SHP77 (cell line): ENCODE measurements at places on chromosomes 6 and 20.

DNA sequence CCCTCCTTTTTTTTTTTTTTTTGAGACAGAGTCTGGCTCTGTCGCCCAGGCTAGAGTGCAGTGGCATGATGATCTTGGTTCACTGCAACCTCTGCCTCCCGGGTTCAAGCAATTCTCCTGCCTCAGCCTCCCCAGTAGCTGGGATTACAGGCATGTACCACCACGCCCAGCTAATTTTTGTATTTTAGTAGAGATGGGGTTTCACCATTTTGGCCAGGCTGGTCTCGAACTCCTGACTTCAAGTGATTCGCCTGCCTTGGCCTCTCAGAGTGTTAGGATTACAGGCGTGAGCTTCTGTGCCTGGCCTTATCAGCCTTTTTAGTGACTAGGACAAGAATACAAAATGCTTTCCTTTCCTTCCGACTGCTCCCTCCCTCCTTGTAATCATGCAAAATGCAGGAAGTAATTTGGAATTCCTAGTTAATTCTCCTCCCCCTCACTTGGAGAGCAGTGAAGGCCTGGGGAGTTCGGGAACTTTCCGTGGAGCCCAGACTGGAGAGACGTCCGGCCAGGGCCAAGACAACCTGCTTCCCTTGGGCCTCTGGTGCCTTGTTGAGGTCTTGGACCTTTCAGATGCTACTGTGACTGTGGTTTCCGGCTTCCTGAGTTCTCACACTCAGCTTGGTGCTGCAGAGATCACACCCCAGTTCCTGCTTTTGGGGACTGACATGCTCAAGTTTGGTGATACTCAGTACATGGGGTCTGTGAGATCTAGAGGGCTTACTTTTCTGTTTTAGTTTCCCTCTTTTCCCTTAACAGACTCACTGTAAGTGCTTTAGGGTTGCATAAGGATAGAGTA, 3.9 kb upstream of the PHF20 start:
- DNase-seq, result no peak

GRCh38 chr20:54517241-54517975, 42.0 kb downstream of the DOK5 start:
- DNase-seq, result no peak

- DNase-seq, result no peak
Measured at GRCh38 chr20:8209061-8209460, 77.0 kb downstream of the PLCB1 start.

- no peak for DNase-seq
Measured at GRCh38 chr6:34233867-34234266, 2.8 kb upstream of the HMGA1 start.

DNA sequence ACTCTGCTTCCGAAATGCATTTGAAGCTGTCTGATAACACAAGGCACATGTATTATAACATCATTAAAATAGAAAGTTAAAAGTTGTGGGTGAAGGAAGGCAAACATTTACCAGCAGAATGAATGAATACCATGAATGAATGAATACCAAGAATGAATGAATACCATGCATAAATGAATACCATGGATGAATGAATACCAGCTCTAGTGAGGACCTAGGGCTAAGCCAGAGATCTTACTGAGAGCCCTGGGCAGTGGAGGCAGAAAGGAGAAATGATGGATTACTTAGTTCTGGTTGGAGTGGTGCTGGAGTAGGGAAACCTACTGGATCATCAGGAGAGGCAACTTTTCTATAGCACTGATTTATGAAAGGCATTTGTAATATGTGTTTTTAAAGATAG, 998.0 kb downstream of the KIF16B start:
- DNase-seq, result no peak

DNA sequence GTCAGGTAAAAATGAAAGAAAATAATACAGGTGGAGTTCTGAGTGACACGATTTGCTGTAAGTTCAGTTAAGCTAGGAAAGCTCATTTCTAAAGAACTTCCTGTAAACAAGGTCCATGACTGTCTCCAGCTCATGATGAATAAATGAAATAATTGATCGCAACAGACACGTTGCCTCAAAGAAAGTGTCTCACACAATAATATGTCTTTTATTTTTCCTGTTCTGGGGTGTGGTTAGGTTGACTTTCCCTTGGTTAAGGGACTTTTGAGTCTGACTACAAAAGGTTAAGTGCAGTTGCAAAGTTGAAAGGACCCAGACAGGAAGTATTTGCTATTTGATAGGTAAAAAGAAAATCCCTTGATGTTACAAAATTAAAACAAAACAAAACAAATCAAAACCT, 304.2 kb upstream of the PRDM1 start:
- DNase-seq, result no peak

DNA sequence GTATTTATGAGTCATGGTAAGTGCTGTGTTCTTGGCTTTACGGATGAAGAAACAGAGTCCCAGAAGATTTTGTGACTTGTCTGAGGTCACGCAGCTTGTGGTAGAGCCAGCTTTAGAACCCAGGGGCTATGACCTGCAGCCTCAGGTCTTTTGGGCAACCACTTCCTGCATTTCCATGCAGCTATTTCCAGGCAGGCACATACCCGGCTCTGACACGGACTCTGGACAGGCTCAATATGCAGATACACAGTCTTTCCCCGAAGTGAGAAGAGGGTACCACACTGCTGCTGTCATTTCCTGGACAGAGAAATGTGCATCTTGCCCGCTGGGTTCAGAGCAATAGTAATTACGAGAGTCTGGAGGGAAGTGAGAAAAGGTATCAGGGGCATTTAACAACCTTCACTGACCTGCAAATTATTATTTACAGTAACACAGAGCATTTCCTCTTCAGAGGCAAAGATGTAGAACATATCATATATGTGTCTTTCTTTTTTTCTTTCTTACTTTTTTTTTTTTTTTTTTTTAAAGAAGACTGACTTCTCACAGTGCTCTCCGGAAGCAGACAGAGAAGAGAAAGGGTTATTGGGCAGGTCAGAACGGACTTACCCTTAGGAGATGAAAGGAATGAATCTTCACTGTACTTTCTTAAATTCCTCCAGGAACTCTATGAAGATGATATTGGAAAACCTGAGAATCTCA, 185.1 kb downstream of the CLIC5 start:
- DNase-seq, result no peak

DNA sequence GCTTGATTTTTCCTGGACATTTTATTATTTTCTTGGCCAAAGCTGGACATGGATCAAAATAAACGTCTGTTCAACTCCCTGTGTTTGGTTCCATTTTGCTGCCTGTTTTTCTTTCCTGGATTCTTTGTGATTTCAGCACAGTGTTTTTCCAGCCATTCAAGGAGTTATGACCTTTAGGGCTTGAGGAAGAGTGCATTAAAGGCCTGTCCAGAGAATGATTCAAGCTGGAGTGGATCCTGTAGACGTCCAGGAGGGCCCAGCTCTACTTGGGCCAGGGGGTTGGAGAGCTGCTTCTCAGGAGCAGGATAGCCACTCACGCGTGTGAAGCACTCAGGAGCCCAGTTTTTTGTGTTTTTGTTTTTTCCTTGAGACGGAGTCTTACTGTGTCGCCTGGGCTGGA, 56.5 kb upstream of the IER3 start:
- DNase-seq, result no peak

DNA sequence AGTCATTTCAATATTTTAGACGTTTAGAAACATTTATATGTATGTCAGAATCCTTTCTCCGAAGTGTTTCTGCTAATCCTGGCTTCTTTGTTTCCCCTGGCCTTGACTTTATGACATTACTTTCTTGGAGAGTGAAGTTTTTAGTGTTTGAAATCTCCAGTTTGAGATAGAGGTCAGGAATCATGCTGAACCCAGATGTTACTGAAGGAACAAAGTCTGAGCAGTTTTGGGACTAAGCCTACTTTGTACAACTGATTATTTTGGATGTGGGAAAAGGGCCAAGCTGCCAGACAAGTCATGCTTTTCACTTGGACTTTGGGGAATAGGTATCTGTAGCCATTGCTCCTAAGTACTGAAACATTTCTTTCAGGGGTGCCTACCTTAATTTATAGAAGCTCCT, 2.3 kb downstream of the RNF144B start:
- no peak for DNase-seq

- DNase-seq, result no peak
Measured at GRCh38 chr6:38364127-38364526, 275.6 kb downstream of the BTBD9 start.

- DNase-seq, result no peak
Measured at GRCh38 chr6:138450445-138450844, 46.4 kb downstream of the HEBP2 start.

DNA sequence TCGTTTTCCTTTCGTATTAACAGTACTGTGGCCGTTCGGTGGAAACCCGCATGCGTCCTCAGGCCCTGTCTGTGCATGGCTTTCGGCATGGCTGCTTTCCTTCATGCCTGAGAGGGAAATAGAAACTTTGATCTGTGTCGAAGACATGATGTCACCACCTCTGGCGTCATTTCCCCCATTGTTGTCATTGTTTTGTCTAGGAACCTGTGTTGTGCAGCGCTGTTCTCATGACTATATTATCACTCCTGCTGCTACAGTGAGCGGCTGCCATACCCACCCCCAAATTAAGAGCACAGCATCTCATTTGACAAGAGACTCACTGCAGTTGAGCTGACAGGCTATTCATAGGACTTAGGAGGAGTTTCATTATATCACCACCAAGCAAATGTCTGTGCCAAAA, 172.3 kb downstream of the TMEM242 start:
- DNase-seq, result no peak

DNA sequence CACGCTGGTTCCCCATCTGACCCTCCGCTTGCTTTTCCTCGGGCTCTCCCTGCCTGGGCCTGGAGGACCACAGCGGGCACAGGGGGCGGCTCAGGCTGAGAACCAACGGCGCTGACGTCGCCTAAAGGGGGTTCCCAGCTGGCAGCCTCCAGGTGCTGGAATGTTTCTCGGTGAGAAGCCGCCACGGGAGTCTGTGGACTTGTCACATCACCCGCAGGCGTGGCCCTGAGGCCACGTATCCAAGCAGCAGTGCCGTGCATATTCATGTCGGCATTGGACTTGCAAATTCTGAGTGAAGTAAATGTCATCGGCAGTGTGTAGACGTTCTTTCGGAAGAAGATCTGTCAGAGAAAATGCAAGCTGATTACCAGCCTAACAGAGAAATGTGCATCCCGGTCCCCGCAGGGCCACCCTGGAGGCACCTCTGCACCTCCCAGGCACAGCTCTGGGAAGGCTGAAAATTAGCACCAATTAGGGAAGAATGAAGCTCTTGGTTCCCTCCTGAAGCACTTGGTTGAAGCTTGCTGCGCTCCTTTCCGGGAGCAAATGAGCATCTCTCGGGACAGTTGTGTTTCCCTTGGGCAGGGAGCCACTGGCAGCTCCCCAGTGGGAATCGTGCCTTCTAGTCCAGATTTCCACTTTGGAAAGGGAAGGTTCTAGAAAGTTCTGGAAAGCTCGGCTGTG, 24.3 kb downstream of the NTSR1 start:
- DNase-seq, result no peak

GRCh38 chr6:134949927-134950326, at the start of gene ALDH8A1:
ALDH8A1 (minus strand) TSS chr6:134950101; CDS start chr6:134950053, 48 bp downstream.
- no peak for DNase-seq

DNA sequence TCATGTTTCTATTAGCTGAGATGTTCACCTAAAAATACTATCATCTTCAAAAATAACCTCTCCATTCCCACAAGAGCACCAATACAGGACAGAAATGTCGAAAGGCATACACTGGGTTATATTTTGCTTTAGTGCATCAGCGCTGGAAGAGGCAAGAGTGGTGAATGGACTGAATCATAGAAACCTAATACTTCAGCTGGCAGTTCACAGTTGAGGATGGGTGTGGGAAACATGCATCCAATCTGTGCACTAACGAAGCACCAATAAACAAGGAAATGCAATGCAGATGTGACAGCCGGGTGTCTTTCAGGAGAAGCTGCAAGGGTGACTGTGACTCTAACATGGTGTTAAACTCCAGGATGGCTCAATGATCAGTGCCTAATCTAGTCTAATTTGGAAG, 365.8 kb downstream of the ESR1 start:
- no peak for DNase-seq

DNA sequence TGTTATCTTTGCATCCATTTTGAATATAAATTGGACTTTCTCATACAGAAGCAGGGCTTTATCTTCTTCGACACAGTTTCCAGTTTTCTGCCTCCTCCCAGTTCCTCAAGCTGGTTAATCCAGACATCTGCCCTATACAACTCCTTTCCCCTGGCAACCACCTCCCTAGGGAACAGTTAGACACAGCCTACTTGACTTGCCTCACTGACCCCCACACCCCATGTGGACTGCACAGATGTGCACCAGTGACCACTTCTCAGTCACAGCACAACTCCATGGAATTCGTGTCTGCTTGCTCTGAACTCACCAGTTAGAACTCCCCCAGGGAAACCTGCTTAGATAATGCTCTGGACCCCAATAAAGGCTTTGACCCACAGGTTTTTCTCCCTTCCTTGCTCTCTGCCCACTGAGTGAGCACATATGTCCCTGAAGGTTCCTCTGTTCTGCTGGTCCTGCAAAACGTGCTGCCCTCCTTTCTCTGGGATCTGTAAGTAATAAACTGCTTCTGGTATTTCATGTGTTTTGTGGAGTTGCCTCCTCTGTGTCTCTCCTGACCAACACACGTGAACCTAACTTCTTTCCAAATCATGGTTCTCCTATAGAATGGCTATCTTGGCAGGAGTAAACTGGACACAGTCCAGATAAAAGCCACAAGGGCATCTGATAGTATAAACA, 351.2 kb downstream of the CD83 start:
- no peak for DNase-seq

- peak; percentile 43 for DNase-seq
Measured at GRCh38 chr6:137165375-137166246, 7.8 kb downstream of the IL22RA2 start.

DNA sequence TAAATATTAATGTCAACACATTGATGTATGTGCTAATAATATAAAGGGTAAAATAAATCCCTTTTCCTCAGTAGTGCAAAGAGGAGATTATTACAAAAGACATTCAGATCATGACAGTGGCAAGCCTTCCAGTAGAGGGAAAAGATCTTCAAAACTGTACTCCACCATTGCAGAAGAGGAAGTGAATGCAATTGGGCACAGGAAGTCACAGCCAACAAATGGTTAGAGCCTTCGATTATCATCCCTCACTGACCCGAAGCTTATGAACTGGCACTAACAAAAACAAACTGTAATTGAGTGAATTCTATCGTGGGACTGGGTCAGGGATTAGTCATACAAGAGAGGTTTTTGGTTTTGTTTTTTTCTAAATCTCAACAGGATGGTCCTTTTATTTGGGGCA, 39.3 kb upstream of the SCGN start:
- DNase-seq, result no peak

DNA sequence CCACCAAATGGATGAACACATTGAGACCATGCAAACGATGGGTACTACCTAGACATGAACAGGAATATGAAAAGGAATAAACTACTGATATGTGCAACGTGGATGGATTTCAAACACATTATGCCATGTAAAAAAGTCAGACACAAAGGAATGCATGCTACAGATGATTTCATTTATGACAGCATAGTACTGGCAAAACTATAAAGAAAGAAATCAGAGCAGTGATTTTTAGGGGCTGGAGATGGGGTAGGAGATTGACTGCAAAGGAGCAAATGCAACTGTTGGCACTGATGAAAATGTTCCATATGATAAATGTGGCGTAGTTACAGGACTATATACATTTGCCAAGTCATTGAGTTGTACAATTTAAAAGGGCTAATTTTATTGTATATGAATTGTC, 13.4 kb upstream of the COL12A1 start:
- DNase-seq, result no peak

- DNase-seq, result no peak
Measured at GRCh38 chr6:170091000-170091638, 199.8 kb downstream of the DLL1 start.

GRCh38 chr20:56094228-56094627, 88.9 kb upstream of the CBLN4 start:
- no peak for DNase-seq
